Fibroblast of lung (primary cell): ENCODE measurements at places on chromosomes 5 and 9. TPM values are rescaled to one million over a fixed set of nuclear protein-coding genes. Genes with fewer than 3 reads are reported as not detected.

ADGRV1 gene
- under 0.01 and 0.17 TPM in 2 replicates for total RNA-seq

SLC31A1 gene
- total RNA-seq = 31.1 and 44.4 TPM in 2 replicates

TSSK1B gene
- under 0.01 and 0.50 TPM in 2 replicates for total RNA-seq

TNFSF15 gene
- total RNA-seq = 0.26 and 0.33 TPM in 2 replicates

UGT3A2 gene
- total RNA-seq = not detected in 2 replicates

SCGB3A2 gene
- total RNA-seq = not detected in 2 replicates
